ENCODE measurements at places on chromosomes 1 and 21.
A peak's percentile ranks its signal among the peaks of the same experiment; 100 is the strongest.

DNA sequence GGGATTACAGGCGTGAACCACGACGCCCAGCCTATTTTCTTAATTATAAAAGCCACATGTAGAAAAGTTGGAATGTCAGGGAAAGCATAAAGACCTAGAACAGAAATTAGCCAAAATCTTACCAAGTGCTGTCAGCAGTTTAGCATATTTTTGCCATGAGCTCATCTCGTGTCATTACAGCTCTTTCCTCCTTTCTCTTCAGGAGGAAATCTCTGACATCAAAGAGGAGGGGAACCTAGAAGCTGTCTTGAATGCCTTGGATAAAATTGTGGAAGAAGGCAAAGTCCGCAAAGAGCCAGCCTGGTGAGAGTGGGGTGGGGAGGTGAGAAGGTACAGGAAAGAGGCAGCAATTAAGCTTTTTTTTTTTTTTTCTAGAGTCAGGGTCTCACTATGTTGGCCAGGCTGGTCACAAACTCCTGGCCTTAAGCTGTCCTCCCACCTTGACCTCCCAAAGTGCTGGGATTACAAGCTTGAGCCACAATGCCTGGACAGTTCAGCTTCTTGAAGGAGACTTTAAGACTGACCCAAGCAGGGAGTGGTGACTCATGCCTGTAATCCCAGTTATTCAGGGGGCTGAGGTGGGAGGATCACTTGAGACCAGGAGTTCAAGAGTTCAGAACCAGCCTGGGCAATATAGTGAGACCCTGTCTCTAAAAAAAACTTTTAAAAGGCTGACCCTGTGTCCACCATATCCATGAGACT, 8.4 kb upstream of the BGLAP start:
- DNase-seq = no peak

- DNase-seq = peak; percentile 95
Observed at GRCh38 chr1:6624710-6625583, at the start of gene THAP3. THAP3 (plus strand) TSS chr1:6624868; CDS start chr1:6625219, 351 bp downstream.

DNA sequence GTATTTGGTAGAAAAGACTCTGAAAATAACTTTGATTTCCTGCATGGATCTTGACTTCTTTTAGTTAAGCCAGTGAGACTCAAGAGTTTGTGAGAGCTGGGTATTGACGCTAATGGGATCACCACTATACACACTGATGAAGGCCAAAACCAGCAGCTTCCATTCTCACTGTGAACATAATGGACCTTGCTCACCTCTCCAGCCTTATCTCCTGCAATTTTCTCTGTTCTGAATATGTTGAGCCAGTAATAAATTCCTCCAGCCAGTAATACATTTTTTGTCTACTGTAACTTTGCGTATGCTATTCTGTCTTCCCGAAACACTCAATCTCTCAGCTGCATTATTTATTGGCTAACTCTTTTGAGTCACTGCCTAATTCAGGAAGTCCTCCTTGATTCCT, 111.6 kb upstream of the PPP2R5A start:
- DNase-seq = no peak

DNA sequence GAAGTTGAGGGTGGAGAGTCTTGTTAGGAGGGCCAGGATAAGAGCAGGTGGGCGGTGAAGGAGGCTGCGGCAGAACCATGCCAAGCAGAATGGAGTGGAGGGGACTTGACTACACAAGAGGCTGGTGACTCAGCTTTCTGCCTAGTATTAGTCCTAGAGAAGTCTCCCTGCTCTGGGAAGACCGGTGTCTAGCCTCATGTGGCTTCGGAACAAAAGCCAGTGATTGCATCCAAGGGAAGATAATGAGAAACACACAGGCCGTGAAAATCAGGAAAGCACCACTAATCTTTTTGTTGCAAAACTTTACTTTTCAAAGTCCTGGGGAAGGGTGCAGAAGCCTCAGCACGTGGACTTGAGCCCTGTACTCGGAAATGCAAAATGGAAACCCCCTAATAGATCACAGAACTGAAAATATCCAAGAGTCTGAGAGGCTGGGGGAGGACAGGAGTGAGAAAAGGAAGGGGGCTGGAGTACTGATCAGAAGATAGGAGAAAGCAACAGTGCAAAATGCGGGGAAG, 31.4 kb downstream of the DDR2 start:
- no peak for DNase-seq

- DNase-seq = no peak
Observed at GRCh38 chr1:222798116-222798515, 16.7 kb upstream of the DISP1 start.

GRCh38 chr1:39663559-39663958, 8.3 kb downstream of the NT5C1A start:
- no peak for DNase-seq

- DNase-seq = no peak
Observed at GRCh38 chr1:68051475-68051874, 1.0 kb upstream of the DIRAS3 start.

GRCh38 chr1:117118137-117118536, 3.4 kb downstream of the TRIM45 start:
- no peak for DNase-seq

DNA sequence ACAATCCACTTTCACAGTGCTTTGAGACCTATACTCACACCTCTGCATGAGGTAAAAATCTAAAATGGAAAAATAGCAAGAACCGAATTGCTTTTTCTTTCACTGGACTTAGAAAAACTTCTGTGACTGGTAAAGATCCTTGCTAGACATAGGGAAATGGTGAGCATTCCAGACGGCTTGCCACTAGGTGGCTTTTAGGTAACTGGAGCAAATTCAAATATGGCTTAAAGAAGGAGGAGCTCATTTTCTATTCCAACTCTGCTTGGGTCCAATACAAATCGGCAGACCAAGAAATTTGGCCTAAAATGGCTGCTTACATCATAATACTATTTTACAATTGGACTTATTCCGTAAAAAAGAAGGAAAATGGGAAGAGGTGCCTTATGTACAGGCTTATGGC, 977.9 kb downstream of the ADGRL2 start:
- no peak for DNase-seq

DNA sequence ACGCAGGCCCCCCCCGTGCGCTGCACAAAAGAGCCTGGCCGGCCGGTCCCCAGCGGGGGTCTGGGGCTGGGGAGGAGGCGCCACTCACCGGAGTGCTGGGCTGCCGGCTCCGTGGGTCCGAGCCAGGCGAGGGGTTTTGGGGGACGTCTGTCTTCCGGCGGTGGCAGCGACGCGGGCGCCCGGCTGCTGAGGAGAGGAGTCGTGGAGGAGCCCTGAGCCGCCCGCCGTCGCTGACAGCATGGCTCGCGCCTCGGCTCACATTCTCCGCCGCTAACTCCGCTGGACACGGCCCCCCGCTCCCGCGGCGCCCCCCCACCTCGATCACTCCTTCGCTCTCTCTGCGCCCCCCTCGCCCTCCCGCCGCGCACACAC, 649 bp downstream of the AHDC1 start:
- peak; percentile 72 for DNase-seq

DNA sequence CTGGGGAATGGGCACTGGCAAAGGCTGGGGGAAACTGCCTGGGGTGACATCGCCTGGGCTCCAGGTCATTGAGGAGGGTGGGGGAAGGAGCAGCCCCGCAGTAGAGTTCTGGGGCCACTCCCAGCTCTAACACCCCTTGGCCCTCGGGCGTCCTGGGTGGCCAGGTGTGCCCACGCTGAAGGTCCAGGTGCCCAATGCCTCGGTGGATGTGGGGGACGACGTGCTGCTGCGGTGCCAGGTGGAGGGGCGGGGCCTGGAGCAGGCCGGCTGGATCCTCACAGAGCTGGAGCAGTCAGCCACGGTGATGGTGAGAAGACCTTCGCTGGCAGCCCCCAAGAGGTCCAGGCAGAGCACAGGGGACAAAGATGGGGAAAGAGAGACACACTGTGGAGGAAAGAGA, 7.7 kb downstream of the NTRK1 start:
- DNase-seq = no peak

DNA sequence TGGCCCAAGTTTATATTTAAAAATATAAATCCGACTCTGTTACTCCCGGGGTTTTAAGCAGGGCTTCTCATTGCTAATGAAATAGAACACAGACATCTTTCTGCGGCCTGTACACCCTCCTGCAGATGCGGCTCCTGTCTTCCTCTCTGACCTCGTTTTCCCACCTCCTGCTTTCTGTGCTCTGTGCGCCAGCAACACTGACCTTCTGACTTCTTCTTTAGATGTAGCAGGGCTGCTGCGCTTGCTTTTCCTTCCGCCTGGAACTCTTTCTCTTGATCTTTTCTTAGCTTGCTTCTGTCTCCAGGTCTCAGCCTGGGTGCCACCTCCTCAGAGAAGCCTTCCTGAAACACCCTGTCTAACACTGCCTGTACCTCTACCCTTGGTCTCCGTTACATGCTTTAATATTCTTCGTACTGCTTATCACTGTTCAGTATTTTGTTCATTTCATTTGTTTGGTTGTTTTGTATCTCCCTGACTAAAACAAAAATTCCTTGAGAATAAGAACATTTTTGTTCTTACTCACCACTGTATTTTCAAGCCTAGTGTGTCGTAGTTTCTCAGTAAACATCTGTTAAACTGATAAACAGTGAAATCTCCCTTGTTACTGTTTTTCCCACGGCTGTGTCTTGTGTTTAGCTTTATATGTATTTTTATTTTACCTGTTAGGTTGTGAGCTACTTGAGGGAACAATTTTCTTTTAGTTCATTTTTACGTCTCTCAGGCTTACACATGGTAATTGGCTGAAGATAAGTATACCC, 79.0 kb downstream of the ST3GAL3 start:
- no peak for DNase-seq

DNA sequence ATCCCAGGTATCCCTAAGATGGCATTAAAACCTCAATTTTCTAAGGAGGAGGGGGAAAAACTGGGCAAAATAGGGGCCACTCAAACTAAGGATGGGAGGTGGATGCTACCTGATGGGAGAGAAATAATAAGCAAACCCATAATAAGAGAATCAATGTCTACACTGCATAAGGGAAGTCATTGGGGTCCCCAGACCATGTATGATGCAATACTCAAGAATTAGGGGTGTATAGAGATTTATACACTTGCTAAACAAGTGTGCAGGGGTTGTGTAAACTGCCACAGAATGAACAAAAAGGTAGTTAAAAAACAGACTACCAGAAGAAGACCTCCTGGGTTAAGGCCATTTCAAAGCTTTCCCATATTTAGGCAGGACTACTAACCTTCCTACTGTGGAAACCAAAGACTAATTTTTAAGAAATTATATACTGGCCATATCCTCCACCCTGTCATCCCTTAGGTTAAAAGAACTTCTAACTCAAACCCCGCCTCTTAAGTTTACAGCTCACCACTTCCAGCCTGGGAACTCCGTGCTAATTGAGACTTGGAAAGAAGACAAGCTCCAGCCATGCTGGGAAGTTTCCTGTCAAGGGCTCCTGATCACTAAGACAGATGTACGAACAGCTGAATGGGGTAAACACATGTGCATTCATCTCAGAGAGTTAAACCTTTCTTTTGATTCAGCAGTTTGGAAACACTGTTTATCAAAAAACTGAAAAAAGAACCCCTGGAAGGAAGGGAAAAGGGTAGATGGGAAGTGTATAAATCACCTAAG, 64.4 kb upstream of the TLR5 start:
- no peak for DNase-seq

DNA sequence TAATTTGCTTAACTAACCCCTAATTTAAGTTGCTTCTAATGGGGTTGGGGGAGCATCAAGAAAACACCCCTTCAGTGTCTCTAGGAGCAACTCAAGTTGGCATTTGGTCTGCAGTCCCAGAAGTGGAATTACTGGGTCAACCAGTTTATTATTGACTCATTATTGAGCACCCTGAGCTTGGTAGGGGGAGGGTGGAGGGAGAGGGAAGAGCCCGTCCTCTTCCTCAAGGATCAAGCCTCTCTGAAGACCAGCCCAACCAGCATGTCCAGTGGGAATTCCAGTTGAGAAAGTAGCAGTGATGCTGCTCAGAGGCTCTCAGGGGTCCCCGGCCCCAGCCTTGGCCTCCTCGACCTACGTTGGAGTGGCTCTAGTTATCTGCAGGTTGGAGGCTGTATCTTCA, 2.1 kb upstream of the PLA2G2F start:
- no peak for DNase-seq

DNA sequence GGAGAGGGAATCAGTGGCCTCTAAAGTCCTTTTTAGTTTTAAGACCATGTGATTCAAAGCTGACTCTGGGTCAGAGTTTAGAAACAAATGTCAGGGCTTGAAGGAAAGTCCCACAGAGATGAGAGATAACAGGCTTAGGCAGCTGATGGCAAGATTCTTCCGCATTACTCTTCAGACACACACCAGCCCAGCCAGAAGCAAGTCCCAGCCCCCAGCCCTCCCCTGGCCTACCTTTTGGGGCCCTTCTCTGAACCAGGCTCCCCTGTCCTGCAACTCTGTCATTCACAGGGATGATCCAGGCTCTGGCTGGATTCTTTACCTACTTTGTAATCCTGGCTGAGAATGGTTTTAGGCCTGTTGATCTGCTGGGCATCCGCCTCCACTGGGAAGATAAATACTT, 13.1 kb upstream of the CASQ1 start:
- DNase-seq = no peak

GRCh38 chr1:2558861-2559260, 2.7 kb downstream of the TNFRSF14 start:
- no peak for DNase-seq

GRCh38 chr1:33133478-33134105, 48.3 kb downstream of the TRIM62 start:
- no peak for DNase-seq

- no peak for DNase-seq
Observed at GRCh38 chr1:246293366-246294121, 213.5 kb downstream of the SMYD3 start.

DNA sequence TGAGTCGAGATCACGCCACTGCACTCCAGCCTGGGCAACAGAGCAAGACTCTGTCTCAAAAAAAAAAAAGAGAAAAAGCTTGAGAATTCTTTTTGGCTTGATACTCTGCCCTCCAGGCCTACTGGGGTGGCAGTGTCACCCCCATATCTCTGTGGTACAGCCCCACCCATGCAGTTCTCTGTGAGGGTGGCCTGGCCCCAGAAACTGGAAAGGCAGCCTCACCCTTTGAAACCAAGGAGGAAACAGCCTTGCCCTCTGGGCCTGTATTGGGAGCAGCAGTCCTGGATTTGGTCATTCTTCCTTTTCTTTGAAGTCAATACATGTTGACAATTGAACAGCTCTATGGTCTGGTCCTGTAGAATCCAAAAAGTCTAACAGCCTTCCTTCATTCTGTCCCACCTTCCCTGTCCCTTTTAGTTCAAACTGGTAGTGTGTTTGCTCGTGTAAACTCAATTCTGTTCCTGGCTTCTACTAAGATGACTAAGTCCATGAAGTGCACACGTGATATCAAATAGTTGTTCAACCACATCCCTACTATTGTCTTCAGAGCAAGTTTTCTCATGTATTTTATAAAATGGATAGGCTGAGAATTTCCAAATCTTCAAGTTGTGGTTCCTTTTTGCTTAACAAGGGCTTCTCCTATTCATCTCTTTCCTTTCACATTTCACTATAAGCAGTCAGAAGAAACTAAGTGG, 13.2 kb downstream of the ST7L start:
- DNase-seq = no peak
